ENCODE measurements at places on chromosomes 11 and 22.

DNA sequence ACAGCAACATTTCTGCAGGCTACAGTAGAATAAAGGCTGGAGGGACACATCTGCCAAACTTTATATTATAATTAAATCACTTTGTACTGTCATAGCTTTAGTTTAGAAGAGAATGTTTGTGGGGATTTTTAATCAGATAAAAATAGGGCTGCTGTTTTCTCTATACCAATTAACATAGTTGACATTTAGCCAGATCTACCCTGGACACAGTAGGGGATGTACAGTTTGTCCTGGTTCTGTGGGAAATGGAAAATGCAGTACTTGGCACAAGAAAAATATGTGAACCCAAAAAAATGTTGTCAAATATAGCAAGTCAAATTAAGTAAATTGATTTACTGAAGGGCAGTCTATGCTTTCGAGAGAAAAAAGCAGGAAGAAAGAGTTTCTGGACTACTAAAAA is 20.8 kb upstream of the PICALM start:
- DNase-seq: peak; percentile 87

GRCh38 chr11:396948-397548 is 3.0 kb downstream of the PKP3 start:
- DNase-seq: no peak

GRCh38 chr11:10663365-10663764 is 30.2 kb downstream of the IRAG1 start:
- DNase-seq: no peak

- DNase-seq: no peak
These were observed 14.4 kb downstream of the KCNQ1 start for GRCh38 chr11:2459016-2459725.

GRCh38 chr11:83764643-83765042 is 478.5 kb upstream of the CCDC90B start:
- no peak for DNase-seq

GRCh38 chr11:108147150-108147549 is 25.8 kb downstream of the ACAT1 start:
- no peak for DNase-seq

GRCh38 chr22:20750461-20751184 is 23.3 kb upstream of the SERPIND1 start:
- DNase-seq: peak; percentile 56

GRCh38 chr22:32533265-32534111 is 58.9 kb downstream of the FBXO7 start:
- DNase-seq: no peak

- DNase-seq: no peak
These were observed 1.6 kb downstream of the PPP2R1B start for GRCh38 chr11:111764621-111765020.

- no peak for DNase-seq
These were observed 5.0 kb downstream of the SEZ6L start for GRCh38 chr22:26174280-26174679.

- no peak for DNase-seq
These were observed at the start of gene SSH3 for GRCh38 chr11:67303132-67303834. SSH3 (plus strand) TSS chr11:67303530; CDS start chr11:67303626, 96 bp downstream.

DNA sequence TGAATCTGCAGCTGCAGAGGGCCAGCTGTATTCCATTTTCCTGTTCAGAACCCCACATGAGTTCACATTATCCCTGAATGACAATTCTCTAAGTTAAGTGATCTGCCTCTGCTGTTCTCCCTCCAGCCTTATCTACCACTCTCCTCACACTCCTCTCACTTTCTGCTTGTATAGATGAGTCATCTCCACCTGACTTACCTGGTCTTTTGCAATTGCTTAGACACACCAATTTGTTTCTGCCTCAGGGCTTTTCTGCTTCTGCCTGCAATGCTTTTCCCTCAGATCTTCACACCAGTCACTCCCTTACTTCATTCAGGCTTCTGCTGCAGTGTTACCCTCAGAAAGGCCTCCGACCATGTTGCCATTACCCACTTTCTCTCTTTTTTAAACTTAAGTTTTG is 118.1 kb downstream of the ATM start:
- DNase-seq: no peak

DNA sequence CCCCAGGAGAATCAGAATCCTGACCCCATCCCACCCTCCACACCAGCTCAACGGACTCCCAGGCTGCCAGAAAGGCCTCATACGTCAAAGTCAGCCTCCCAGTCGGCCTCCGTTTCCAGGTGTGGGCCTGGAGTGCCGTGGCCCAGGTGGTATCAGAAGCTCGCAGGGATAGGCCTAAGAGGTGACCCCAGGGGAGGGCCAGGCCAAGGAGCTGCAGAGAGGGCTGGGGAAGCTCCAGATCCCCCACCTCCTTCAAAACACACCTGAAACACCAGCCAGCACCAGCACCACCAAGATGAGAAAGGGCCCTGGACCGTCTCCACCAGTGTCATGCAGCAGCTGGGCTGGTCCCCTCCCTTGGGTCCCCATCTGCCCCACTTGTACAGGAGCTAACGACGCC is 20.3 kb downstream of the ASCL2 start:
- no peak for DNase-seq

GRCh38 chr11:17208257-17208999 is 642 bp upstream of the PIK3C2A start:
- DNase-seq: no peak

- DNase-seq: no peak
These were observed 1160.4 kb downstream of the BRD1 start for GRCh38 chr22:48667289-48667688.

DNA sequence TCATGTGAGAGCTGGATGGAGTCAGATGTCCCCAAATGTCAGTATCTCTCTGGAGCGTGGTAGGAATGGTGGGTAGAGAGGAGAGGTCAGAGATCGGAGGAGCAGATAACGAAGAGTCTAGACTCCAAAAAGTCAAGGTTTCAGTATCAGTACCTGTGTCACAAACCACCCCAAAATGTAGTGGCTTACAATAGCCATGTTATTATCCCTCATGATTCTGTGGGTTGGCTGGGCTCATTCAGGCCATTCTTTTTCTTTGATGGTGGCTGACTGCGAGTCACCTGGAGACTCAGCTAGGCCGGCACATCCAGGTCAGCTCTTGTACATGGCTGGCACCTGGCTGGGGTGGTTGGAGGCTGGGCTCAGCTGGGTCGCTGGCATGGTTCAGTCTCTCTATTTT is 7.3 kb upstream of the SSTR3 start:
- DNase-seq: no peak

- DNase-seq: no peak
These were observed 43.4 kb downstream of the CCDC81 start for GRCh38 chr11:86418106-86418505.

DNA sequence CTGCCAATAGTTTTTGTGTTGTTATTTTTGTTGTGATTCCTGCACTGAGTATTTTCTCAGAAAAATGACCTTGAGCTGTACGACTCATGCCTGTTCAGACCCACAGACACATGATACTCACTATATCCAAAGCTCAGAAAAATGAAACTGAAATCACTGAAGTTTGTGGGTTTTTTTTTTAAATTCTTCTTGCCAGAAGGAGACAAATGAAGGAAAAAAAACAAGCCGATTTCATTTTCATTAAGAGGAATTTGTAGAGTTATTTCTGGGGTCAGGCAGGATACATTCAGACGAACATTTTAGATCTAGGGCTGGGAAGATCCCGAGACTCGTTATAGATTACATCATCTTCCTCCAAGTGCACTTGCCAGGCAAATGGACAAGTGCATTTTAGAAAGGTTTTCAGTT is 60.4 kb downstream of the BMAL1 start:
- DNase-seq: peak; percentile 23

GRCh38 chr11:125166764-125167291 is 2.3 kb downstream of the PKNOX2 start:
- DNase-seq: no peak

- no peak for DNase-seq
These were observed 48.7 kb downstream of the FDX1 start for GRCh38 chr11:110478410-110478809.

- no peak for DNase-seq
These were observed 33.7 kb downstream of the SHISAL1 start for GRCh38 chr22:44279069-44279360.

- no peak for DNase-seq
These were observed 58.6 kb downstream of the APOL1 start for GRCh38 chr22:36311386-36312085.

GRCh38 chr22:48277868-48278581 is 1515.6 kb downstream of the TBC1D22A start:
- DNase-seq: no peak

- DNase-seq: no peak
These were observed 18.1 kb upstream of the INCENP start for GRCh38 chr11:62105667-62106191.

GRCh38 chr22:38162881-38163843 is 18.5 kb downstream of the PLA2G6 start:
- no peak for DNase-seq

- DNase-seq: no peak
These were observed 37.4 kb upstream of the SESN3 start for GRCh38 chr11:95268391-95268790.

DNA sequence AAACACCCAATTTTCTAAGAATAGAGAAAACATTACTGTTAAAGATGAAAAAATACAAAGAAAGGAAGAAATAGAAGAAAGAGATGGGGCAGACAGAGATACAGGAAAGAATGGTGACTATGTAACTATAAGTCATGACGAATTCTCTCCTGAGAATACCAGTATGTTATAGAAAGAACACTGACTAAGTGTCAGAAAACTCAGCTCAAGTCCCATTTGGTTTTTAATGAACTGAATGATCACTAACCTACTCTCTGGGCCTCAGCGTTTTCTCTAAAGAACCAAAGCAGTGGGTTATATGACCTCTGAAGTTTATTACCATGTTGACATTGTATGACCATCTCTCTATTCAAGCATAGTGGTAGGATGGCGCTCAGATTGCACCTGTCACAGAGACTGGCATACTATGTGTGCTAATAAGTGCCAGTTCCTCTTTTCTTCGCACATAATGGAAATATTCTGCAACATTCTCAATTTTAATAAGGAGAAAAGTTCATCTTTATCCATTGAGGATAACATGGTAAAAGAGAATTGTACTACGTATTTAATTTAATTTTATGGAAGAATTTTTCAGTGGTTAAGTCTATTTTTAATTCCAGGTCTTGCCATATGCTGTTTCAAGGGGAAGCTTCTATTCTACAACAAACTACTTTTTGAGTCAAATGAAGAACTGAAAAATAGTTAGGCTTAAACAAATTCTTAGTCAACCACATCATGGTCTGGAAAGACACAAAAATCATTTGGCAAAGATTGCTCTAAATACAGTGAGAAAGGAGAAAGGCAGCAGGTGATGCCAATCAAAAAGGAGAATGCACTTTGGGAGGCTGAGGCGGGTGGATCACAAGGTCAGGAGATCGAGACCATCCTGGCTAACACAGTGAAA is 25.0 kb upstream of the EED start:
- no peak for DNase-seq

DNA sequence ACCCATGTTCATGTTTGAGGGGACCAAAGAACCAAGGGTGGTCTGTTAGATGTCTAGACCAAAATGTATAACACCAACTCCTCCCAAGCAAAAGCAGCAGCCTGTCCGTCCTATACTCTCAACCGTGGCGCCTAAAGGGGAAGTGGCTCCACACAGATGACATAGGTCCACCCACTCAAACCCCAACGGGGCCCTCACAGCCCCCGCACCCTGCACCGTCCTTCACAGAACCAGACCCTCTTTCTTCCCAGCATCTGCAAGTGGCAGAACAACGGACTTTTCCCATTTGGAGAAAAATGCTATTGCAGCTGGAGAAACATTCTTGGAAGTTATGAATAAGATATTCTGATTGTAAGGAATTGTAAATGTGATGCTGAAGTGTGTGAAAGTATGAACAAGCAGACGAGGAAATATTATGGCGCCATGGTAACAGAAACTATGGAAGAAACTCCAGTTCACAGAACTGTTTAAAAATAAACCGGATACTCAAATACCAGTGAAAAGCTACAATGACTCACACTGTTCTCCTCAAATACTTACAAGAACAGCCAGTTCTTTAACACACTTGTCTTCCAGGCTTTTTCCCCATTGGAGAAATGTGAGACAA is 76.5 kb upstream of the ARFGAP3 start:
- DNase-seq: peak; percentile 93

DNA sequence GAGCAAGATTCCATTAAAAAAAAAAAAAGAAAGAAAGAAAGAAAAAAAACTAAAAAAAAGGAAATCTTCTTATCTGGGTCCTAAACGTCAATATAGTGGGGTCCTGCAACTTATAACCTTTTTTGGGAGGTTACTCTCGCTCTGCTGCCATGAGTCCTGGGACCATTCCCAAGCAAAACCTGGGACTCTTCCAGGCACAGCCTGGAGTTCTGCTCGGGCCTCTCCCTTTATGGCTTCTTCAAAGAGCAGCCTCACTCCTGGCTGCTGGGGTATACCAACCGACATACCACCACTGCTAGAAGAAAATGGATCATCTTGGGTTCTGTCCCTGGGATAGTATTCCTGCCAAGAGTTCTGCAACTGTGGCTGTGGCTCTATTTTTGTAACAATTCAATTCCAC is 14.1 kb upstream of the CKAP5 start:
- no peak for DNase-seq

GRCh38 chr11:134527382-134528243 is 115.6 kb upstream of the B3GAT1 start:
- no peak for DNase-seq

GRCh38 chr11:84580428-84580827 is 1046.7 kb downstream of the DLG2 start:
- DNase-seq: no peak

DNA sequence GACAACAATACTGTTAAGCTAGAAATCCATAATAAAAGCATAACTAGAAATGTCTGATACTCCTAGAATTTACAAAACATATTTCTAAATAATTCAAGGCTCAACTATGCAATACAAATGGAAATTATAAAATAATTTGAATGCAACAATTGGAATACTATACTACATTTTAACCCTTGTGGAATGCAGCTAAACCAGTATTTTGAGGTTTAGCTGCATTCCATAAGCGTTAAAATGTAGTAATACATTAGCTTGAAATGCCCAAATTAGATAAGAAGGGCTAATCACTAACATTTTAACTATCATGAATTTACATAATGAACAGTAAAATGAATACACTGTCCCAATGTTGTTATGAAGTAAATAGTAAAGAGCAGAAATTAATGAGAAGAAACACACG is 617.2 kb upstream of the CHORDC1 start:
- DNase-seq: no peak

DNA sequence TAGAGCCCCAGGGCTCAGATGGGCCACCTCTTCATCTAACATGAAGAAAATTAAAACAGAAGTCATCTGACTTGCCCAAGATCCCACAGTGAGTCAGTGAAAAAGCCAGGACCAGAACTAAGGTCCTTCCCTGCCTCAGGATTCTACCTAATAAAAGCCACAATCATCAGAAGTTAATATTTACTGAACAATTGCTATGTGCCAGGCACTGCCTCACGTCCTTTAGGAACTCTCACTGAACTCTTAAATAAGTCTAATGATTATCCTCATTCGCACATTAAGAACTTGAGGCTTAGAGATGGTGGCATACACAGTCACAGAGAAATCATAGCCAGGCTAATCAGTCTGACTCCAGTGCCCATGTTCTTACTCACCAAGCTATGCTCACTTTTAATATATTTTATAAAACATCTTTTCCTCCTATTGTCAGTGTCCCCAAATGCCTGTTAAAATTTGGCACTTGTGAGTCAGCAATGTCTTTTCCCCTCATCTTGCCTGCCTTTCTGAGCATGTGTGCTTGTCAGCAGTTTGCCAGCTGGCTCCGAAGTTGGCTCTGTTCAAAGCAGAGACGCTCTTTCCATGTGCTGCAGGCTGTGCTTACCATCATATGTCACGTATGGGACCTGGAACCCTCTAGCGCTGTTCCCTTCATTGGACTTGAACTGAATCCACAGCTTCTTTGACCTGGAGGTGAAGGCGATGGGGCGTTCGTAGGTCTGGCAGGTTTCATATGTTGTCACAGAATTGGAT is 21.5 kb upstream of the NRIP3 start:
- DNase-seq: no peak
